ENCODE measurements at places on chromosomes 16 and 17. TPM values are rescaled to one million over a fixed set of nuclear protein-coding genes. Genes with fewer than 3 reads are reported as not detected.
A peak's percentile ranks its signal among the peaks of the same experiment; 100 is the strongest.

DNA sequence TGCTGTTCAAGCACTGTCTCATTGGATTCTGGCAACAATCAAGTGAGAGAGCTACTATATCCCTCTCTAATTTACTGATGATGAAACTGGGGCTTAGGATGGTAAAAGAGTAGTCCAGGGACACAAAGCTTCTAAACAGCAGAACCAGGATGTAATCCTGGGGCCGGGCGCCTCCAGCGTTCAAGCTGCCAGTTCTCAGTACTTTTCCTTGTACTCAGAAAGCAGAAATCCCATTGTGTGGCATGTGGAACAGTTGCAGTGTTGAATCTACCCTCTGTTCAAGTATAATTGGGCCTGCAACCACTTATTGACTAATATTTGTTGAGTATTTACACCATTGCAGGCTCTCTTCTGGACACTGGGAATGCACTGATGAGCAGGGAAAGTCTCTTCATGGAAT lies 14.5 kb upstream of the CDH13 start:
- DNase-seq: no peak

DNA sequence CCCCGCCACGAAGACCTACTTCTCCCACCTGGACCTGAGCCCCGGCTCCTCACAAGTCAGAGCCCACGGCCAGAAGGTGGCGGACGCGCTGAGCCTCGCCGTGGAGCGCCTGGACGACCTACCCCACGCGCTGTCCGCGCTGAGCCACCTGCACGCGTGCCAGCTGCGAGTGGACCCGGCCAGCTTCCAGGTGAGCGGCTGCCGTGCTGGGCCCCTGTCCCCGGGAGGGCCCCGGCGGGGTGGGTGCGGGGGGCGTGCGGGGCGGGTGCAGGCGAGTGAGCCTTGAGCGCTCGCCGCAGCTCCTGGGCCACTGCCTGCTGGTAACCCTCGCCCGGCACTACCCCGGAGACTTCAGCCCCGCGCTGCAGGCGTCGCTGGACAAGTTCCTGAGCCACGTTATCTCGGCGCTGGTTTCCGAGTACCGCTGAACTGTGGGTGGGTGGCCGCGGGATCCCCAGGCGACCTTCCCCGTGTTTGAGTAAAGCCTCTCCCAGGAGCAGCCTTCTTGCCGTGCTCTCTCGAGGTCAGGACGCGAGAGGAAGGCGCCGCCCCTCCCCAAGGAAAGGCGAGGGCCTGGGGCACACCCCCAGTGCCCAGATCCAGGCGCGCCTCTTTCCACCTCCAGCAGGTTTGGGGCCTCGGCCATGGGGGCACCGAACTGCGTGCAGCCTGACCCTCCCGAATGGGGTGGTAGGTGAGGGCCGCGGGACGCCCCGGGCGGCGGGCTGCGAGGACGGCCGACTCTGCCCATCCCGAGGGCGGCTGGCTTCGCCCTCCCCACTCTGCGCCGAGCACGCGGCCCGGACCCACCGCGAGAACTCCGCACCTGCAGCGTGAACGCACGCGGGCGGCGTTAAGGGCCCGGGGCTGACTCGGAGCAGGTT lies 664 bp downstream of the HBQ1 start:
- peak; percentile 91 for DNase-seq

The PITPNM3 gene
- 0.92 TPM for total RNA-seq

DNA sequence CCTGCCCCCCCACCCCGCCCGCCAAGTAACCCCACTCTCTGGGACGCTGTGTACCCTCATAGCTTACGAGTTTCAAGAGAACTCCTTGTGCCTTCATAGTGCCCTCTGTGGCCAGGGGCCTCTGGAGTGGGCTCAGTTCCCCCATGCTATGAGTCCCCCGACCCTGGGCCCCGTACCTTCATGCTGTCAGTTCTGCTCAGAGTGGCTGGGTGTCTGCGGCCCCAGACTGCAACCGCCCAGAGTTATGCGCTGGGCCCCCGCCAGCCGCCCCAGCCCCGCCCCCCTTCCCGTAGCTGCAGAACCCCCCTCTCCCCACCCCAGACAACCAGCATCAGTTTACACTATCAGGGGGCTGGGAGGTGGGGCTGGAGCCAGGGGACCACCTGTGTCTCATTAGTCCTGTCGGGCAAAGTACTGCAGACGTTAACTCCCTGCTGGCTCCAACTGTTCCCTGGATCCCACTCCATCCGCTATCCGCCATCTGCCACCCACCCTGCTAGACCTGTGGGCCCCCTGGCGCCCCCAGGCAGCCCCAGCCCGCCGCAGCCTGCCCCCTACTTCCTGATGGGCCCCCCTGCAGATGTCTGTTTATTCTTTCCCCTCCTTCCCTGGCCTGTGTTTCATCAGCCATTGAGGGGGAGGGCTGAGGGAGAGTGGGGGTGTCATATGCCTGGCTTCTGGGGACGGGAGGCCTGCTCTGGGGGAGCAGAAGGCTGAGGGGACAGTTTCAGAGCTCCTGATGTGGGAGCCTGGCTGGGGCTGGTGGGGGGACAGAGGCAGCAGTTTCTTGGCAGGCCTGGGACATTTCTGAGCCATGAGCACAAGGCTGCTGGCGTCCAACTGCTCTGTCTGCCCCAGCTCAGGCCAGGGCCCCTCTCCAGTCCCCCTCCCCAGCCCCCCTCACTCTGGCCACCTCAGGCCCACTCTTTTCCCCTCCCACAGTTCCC lies at the start of gene MFAP4:
Gene MFAP4, minus strand, starts transcription at position 217 of the 947 bp plus-strand sequence. Its CDS starts 35 bp downstream, at position 182.
- DNase-seq: peak; percentile 37

DNA sequence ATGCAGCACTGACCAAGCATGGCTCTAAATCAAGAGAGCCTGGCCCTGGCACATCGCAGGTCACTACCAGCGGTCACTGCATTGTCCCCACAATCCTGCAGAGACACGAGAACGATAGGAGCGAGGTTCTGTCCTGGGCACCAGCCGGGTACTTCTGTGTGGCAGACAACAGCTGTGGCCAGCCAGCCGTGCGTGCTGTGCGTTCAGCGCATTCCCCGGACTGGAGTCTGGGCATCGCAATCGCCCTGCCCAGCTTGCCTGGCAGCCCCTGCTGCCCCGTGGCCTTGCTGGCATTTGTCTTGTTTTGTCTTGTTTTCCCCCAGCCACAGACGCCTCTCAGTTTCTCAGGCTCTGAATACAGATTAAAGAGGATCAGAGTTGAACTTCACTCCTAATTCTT lies 33.9 kb downstream of the COTL1 start:
- no peak for DNase-seq

The CD300H gene
- total RNA-seq: not detected

The SKAP1 gene
- 81.3 TPM for total RNA-seq

The ABCA10 gene
- not detected for total RNA-seq

The STH gene
- not detected for total RNA-seq

DNA sequence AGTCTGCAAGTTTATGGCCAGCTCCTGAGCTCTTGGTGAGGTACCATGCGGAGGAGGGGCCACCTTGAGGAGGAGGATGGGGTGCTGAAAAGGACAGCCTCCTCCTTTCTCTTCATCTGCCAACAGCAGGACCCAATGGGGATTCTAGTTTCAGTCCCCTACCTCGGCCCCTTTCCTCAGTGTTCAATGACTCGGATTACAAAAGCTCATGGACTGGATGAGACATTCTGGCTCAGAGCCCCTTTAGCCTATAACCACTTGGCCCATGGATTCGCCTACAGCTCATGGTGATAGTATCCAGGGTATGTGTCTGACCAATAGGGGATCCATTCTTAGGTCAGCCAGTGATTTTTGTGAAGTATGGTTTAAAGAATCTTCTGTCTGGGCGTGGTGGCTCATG lies 8.5 kb upstream of the PIK3R6 start:
- no peak for DNase-seq

The PIK3R5 gene
- total RNA-seq: 50.4 TPM

- DNase-seq: no peak
These were observed 7.7 kb downstream of the FOXL1 start for GRCh38 chr16:86585821-86586611.

DNA sequence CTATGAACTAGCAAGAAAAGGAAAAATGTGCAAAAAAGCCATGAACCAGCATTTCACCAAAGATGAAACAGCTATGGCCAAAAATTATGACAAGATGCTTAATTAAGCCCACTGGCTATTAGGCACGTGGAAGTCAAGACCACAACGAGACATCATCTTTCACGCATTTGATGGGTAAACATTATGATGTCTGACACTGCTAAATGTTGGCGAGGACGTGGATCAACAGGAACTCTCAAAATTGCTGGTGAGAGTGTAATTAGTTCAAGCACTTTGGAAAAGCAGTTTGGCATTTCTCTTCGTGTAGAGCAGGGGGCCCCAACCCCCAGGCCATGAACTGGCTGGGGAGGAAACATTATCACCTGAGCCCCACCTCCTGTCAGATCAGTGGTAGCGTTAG lies 39.6 kb upstream of the ADGRG1 start:
- no peak for DNase-seq

DNA sequence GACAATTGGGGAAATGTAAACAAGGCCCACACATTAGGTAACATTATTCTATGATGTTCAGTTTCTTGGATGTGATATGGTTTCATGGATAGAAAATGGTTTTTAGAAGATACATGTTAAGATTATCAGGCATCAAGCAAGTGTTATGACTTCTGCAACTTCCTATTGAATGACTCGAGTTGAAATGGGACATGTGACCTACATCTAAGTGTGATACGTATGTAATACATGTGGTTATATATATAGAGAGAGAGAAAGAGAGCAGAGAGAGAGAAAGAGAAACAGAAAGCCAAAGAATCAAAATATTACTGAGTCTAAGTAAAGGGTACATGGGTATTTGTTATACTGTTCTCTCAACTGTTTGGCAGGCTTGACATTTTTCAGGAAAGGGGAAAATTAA lies 1.7 kb downstream of the TMEM170A start:
- no peak for DNase-seq

Measured in activated CD8-positive, alpha-beta T cell treated with anti-CD3 and anti-CD28 coated beads for 36 hours (primary cell).